AG09309 (cell line): ENCODE measurements at places on chromosomes 16 and 17.

- no peak for DNase-seq
Measured at GRCh38 chr17:69431835-69432234, 17.3 kb downstream of the MAP2K6 start.

DNA sequence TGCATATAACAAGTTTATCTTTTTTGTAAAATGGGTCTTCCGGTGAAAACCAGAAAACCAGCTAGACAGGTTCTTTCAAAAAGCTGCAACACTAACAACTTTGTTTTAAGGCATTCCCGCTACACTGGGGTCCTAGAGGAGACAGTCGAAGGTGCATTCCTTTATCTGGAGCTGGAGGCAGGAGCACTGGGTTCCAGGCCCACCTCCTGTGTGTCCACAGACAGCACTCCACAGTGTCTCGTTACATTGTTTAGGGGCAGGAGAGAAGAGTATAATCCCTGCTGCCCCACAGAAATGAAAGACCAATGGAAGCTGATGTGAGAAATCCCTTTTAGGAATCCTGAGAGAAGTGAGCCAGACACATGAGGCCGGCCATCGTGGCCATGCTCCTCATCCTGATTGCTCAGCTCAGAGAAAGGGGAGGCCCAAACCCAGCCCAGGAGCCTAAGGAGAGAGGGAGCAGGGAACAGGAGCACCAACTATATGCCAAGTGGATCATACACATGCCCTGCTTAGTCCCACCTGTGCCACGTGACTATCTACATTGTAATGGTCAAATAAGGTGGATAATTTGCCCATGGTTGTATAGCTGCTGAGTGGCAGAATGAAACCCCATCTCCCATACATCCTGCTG lies 59.5 kb downstream of the CCDC182 start:
- no peak for DNase-seq

DNA sequence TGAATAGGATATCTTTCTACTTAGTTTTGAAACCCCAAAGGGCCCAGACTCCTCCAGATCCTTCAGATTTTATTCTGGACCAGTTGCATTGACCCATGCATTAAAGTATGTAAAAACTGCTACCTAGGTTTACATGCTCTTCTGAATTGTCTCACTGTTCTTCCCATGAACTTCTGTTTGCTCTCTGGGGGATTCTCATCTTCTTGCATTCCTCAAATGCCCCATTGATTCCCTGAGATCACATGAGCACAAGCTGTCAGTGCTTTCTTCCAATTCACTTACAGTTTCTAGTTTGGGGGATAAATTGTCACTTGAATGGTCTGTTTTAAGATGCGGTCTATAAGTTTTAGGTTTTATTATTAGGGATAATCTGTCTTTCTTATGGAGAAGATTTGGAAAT lies 188.9 kb upstream of the KIF2B start:
- no peak for DNase-seq

GRCh38 chr17:38702916-38703741 lies 1.9 kb upstream of the MLLT6 start:
- no peak for DNase-seq

GRCh38 chr17:55704401-55704800 lies 18.3 kb downstream of the TMEM100 start:
- DNase-seq = no peak

DNA sequence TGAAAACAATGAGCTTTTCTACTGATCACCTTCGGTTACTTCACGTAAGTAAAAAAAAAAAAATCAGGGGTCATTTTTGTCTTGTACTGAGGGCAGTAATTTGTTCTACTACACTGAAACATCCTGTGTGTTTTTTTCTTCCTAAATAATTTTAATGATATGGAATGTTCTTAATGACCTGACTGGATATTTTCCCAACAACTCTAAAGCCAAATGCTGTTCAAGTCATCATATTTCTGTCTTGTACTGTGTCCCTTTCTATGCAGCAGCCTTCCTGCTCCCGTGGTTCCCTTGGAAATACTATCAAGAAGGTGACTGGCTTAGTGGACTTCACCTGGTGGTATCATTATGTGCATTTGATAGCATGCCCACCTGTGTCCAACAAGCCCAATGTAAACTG lies 10.8 kb upstream of the CDR2 start:
- no peak for DNase-seq
